Stimulated activated CD8-positive, alpha-beta memory T cell treated with anti-CD3 and anti-CD28 coated beads, Interleukin-4, amount 100 ng/mL, for 4 hours (primary cell): ENCODE measurements at places on chromosomes 4 and X.

DNA sequence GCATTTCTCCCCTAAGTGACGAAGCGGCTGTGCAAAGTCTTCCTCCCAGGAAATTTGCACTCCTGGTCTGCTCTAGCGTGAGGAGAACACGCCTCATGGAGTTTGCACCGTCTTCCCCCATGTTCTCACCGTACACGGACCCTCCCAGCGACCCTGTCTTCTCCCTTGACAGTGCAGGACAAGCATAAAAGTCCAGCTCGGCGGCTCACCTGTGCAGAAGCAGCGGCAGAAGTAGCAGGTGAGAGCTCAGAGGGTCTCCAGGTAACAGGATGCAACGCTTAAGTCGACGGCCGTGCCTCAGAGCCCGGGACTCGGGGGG, 314 bp downstream of the P2RY8 start:
- DNase-seq: no peak

GRCh38 chrX:40201329-40201885, 103.6 kb upstream of the BCOR start:
- DNase-seq: no peak

GRCh38 chr4:185730849-185731608, 81.0 kb downstream of the SORBS2 start:
- DNase-seq: no peak

DNA sequence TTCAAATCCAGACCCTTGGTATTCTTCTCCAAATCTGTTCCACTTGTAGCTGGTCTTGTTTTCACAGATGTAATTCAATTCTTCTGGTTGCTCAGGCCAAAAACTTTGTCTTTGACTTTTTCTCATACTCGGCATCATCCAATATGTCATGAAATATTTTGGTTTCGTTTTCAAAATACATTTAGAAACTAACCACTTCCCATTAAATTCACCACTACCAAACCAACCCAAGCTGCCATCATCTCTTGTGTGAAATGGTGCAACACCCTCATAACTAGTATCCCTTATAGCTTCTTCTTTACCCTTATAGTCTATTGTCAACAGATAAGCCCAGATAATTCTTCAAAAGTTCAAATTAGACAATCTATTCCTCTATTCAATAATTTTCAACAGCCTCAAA, 192.1 kb downstream of the PRR32 start:
- DNase-seq: no peak

DNA sequence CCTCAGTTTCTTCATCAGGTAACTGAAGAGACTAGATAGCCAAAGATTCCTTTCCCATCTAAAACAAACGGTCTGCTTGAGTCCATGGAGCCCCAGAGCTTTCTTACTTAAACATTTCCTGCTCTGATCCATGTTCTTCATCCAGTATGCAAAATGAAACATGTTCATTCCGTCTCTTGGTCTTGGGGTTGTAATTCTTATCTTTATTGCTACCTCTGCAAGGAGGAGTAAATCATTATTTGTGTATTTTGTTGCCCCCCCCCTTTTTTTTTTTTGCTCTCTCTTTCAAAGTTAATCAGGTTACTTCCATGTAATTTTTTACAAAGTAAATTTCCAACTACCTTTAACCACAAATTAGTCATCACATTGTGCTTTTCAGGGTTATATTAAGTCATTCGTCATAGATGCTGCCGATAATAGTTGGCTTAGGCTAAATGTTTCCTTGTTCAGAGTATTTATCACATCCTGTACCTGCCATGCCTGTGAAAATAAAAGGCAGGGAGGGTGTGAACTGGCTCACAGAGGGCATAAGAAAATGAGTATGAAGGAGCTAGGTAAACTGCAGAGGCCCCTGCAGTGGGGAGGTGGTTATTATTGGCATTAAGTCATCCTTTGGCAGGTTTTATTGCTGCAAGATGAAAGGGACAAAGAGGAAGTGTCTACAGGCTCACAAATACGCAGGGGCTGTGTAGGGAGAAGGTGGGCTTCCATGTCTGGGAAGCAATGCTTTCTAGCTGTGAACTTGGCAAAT, 76.7 kb upstream of the HS3ST1 start:
- no peak for DNase-seq

DNA sequence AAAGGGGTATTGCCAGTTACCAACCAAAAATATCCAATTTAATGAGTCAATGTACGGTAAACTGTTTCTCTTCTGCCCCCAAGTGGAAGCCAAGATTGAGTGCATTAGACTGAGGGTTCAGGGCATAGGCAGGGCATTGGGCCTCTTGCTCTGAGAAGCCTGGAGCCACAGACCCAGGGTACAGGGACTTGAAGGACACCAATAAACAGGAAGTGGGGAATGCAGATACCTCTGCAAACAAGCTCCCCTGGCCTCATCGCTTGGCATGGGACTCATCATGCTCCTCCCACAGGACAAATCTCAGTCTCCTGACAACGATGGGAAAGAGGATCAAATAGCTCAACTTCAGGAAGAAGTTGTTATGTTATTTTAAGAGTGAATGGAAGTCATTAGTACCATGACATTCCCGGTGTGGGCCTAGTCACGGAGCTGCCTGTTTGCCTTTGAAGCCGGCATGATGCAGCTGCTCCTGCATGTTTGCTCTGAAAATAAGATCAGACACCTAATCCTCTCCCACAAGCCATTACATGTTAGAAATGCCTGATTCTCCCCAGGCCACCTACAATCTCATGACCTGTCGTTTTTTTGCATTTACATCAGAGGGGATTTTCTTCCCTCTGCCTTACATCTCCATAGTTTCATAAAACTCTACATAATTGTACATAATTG, 224.2 kb downstream of the RCHY1 start:
- no peak for DNase-seq

DNA sequence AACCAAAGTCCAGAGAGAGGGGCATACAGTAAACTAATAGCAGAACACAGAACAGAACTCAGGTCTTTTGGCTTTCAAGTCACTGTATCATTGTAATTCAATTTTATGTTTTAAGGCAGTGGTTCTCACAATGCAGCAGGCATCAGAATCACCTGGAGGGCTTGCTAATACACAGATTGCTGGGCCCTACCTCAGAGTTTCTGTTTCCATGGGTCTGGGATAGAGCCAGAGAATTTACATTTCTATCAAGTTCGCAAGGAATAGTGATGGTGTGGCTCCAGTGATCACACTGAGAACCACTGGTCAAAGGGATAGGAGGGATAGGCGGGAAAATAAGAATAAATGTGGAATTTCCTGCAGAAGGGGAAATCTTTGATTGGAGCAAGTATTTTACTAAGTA, 36.7 kb downstream of the LANCL3 start:
- DNase-seq: no peak

- DNase-seq: no peak
Measured at GRCh38 chr4:102868153-102868780, 525 bp upstream of the CISD2 start.

- DNase-seq: no peak
Measured at GRCh38 chr4:12036450-12036849, 607.8 kb upstream of the HS3ST1 start.

GRCh38 chr4:2545321-2546013, 9.0 kb downstream of the FAM193A start:
- no peak for DNase-seq

DNA sequence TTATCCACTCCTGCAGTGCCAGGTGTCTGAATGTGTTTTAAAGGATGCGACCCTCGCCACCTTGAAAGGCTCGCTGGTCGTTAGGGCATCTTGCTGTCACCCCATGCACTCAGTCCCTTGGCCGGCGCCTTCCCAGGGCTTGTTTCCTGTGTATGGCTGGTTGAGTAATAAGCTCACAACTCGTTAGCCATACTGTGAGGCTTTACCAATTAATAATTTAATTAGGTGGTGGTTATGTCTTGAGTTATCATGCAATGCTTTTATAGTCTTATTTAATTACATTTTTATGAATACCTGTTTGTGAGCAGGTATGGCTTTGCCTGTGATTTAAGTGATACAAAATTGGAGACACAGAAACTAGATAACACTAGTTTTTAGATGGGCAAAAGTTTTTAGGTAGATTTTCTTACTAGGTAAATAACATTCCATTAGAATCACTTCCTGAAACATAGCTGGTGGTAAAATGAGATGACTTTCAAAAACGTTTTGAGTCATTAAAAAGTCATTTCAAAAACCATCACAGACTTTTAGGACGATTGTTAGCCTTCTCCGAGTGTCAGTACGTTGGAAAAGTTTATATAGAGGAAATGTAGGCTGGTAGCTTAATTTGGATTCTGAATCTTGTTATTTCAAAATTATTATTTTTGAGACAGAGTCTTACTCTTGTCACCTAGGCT, 18.2 kb downstream of the PTTG2 start:
- no peak for DNase-seq

GRCh38 chrX:50677789-50678188, 136.2 kb downstream of the SHROOM4 start:
- no peak for DNase-seq

DNA sequence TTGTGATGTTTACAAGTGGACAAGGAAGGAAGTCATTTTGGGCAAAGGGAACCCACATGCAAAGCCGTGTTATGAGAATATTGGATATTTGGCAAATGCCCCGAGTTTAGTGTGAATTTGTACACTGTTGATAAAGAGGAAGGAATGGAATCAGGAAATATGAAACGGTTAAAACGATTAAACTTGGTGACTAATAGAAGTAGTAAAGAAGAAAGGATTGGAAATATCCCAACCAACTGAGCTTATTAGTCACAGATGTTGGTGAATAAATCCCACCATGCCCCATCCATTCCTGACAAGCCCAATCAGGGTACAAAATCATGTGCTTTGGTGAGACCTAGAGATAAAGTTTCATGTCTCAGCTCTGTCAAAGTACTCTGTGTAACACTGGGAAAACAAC, 22.0 kb downstream of the ARHGAP24 start:
- no peak for DNase-seq

DNA sequence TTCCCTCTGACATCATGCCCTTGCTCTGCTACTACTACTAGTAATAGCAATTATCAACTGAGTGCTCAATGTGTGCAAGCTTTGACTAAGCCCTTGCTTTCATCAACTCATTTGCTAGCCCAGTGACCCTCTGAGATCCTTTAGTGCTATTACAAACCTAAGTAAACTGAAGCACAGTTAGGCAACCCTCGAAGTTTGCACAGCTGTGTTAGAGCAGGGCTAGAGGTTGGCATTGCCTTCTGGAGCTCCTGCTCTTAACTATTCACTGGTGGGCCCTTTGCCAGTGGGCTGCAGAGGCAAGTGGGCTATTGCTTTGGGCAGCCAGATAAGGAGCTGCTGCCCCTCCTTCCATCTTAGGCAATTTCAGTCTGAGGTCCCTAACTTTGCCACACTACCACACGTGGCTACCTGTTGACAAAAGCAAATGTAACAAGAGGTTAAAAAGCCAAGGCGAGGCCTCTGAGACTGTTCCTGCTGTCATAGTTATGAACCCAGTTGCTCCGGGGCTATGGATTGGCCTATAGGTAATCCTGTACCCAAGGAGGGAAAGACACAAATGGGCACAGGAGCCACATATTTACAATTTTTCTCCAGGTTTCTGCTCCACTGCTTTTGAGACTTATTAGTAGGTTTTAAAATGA, 41.5 kb upstream of the ANKRD50 start:
- no peak for DNase-seq

GRCh38 chrX:11530621-11531020, 135.1 kb downstream of the ARHGAP6 start:
- no peak for DNase-seq

GRCh38 chr4:54127660-54128059, 27.7 kb downstream of the GSX2 start:
- DNase-seq: no peak

GRCh38 chrX:23773601-23774175, 9.3 kb upstream of the SAT1 start:
- DNase-seq: no peak

GRCh38 chrX:79153348-79153747, 8.9 kb downstream of the GPR174 start:
- no peak for DNase-seq

DNA sequence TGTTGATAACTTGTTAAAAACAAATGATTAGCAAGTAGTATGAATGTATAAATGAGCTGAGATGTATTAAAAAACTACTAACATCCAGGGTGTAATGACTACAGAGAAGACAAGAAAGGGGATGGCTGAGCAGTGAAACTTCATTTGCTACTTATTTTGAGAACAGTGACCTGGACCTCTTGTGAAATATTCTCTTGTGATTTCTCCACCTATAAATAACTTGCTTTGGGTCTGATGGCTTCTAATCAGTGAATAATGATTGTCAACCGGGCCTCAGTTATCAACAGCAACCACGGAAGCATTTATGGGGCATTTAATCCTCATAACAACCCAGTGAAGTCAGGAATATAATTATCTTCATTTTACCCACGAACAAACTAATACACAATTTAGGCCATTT, 154.2 kb upstream of the HAND2 start:
- no peak for DNase-seq

- no peak for DNase-seq
Measured at GRCh38 chr4:76726176-76726575, 171.8 kb downstream of the SOWAHB start.

GRCh38 chr4:184203300-184203699, 14.4 kb downstream of the ENPP6 start:
- DNase-seq: no peak

DNA sequence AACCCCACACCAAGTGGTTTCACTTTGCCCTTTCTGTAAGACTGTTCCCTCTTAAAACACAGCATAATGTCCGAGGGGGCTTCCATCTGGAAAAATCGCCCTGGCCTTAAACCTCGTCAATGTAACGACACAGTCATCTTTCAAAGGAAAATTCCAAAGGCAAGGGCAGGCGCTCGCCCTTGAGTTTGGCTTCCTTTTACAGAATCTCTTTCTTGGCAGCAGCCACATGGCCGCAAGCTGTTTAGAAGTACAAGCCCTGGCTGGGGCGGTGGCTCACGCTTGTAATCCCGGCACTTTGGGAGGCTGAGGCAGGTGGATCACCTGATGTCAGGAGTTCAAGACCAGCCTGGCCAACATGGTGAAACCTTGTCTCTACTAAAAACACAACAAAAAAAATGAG, 27.1 kb upstream of the GRPEL1 start:
- no peak for DNase-seq

DNA sequence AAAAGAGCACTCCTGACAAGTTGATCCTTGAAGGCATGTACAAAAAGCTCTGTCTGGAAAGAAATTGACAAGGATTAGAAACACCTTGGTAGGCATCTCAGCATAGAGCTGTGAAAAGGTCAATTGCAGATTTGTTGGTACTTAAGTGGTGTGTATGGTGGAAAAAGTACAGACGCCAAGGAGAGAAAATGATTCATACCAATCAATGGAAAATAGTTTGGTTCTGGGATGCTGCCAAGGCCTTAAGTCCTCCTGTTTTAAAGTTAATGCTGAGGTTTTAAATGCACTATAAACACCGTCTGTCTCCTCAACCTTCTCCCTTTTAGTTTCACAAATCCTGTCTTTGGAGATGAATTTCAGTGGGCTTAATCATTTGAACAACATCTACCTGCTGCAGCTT, 524.1 kb downstream of the IL15 start:
- DNase-seq: no peak

DNA sequence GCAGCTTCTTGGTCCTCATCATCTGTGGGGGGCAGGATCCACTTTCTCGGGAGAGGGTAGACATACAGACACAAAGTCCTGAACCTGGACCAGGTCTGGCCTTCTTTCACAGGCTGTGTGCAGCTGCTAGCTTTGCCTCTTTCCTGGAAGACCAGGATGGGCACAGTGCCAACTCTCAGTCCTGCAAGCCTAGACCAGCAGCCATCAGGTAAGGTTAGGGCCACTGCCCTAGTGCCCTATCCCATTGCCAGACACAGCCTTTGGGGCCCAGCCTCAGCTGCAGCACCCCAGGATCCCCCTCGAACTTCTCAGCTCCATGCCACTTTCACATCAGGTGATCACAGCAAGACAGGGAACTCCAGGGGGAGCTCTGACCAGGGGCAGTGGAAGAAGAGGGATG, 38.4 kb downstream of the ZNF185 start:
- DNase-seq: no peak

- DNase-seq: no peak
Measured at GRCh38 chr4:4633431-4633830, 91.6 kb upstream of the STX18 start.
